ENCODE measurements at places on chromosomes 2 and 18. TPM values are rescaled to one million over a fixed set of nuclear protein-coding genes. Genes with fewer than 3 reads are reported as not detected.

- no peak for DNase-seq
Observed at GRCh38 chr2:240502430-240503121, 55.2 kb downstream of the ANKMY1 start.

DNA sequence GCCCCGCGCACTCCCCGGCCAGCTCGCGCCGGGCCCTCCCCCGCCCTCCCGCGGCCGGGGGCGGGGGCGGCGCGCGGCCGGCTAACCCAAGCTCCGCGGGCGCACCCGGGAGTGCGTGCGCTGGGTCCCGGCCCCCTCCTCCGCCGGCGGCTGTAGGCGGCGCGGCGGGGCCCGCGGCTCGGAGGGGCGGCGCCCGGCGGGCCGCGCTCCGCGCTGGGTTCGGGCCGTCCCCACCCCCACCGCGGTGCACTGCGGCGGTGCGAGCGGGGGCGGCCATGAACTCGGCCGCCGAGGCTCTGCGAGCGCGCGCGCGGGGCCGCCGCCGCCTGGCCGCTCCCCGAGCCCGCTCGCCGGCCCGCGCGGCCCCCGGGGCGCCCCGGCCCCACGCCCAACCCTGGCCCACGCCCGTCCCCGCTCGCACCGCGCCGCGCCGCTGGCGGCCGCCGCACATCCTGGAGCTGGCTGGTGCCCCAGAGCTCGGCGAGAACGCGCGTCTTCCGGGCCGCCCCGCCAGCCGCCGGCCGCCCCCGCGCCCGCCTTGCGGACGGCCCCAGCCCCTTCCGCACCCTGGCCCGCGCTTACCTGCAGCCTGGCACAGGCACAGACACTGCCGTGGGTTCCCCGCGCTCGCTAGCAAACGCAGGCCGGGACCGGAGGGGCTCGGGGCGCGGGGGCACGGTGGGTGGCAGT lies at the start of gene ZBTB14:
ZBTB14 (minus strand) TSS at position 496 of the 690 bp plus-strand sequence. CDS start 2,480 bp downstream, outside the sequence.
- no peak for DNase-seq

DNA sequence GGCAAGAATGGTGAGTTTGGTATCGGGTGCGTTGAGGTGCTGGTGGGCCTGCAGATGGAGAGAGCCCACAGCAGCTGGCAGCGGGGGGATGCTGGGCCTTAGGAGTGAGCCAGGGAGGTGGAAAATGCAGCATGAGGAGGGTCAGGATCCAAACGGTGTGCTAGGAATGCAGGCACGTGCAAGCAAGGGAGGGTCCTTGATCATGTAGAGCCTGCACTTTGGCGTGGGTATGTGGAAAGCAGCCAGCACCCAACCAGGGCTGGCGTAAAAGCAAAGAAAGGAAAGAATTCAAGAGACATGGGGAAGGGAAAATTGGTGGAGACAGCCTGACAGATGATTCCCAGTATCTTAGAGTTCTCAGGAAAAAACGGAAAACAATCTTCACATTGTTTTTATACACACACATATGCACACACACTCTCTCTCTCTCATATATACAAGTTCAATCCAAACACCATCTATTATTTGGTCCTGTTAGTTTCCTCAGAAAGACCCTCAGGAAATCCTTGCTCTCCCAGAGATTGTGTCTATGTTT lies 46.3 kb downstream of the LTBP1 start:
- DNase-seq, result no peak

The FAM161A gene
- 16.3 TPM for polyA plus RNA-seq

The PSD4 gene
- 8.2 TPM for polyA plus RNA-seq

Data from right renal cortex interstitium (tissue), 3 donors.